ENCODE measurements at places on chromosomes 7 and 10.
A peak's percentile ranks its signal among the peaks of the same experiment; 100 is the strongest.

DNA sequence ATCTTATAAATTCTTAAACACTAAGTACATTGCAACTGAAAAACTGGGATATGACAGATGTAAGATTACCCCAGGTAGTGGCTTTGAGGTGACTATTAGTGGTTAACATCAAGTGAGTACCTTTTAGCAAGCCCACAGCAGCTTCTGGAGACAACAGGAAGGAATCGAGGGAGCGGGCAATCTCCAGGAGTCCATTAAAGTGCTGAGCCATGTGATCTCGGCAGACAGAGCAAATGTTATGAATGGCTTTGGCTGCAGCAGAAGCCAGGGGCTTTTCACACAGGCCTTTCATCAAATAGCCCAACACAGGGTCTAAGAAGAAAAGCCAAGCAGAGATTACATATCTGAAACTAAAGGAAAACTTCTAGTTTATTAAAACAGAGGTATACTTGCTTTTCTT lies 48.9 kb downstream of the IRF5 start:
- no peak for DNase-seq

DNA sequence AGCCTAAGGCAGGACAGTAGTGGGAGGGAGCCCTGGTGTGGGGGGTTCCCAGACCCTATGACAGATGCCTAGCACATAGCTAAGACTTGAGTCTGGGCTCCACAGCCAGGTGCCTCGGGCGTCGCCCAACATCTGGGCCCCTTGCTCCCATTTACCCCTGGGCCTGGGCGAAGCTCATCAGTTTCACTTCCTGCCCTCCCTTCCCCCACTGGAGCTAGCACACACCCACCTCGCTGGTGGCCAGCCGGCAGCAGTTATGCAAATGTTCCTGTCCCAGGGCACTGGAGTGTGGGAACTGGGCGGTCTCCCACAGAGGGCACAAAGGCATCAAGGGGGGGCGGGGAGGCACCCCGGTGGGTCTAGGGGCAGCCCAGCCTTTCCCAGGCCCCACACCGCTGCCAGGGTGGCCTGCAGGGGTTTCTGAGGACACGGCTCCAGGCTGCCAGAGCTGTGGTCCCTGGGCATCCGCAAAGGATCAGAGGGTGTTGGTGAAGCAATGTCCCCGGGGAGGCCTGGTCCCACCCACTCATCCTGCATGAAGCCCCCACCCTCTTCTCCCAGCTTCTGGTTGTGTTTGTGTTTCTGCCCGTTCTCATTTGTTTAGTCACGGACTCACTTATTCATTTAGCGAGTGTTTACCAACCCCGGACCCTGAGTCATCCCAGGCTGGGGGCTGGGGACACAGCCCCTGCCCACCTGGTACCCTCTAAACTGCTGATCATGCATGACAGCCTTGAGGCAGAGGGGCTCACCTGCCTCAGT lies 20.4 kb downstream of the SH2B2 start:
- DNase-seq = peak; percentile 61

- no peak for DNase-seq
Measured at GRCh38 chr7:35555934-35556333, 139.0 kb downstream of the HERPUD2 start.

- DNase-seq = no peak
Measured at GRCh38 chr7:22417841-22418240, 60.9 kb upstream of the RAPGEF5 start.

DNA sequence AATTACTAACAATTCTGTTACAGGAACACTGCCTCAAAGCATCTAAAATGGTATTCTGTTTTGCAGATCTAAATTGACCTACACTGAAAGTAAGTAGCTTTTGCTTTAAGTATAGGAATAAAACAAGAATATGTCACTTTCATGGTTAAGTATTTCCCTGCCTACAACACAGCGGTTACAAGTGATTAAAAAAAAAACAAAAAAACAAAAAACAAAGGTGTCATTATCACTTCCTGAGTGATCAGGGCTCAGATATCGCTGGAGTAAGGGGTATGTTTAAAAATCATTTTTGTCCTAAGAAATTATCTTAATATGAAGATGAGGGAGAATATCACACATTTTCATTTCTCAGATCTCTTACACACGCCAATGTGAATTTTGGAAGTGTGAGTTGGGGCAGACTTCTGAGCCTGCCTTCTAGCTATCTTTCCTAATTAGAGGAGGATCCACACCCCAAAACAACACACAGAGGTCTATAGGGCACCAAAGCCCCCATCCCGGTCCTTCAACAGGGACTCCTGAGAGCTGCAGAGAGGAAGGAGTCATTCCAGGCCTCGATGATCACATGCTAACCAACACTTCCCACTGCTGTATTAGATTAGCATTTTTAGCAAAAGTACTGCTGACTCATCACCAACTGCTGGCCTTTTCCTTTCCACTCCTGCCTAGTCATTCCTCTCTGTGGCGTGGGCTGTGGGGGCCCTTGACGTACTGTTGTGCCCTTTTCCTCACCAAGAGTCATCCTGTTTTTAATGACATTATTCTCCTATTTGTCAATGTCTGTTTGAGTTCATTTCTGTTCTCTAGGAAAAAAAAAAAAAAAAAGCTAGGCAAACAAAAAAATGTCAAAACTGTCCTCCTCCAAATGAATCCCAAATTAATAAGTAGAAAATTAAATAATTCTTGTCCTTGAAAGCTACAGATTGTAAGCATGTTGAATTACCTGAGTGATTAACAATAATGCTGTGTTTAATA lies 31.2 kb downstream of the PRTFDC1 start:
- peak; percentile 46 for DNase-seq

DNA sequence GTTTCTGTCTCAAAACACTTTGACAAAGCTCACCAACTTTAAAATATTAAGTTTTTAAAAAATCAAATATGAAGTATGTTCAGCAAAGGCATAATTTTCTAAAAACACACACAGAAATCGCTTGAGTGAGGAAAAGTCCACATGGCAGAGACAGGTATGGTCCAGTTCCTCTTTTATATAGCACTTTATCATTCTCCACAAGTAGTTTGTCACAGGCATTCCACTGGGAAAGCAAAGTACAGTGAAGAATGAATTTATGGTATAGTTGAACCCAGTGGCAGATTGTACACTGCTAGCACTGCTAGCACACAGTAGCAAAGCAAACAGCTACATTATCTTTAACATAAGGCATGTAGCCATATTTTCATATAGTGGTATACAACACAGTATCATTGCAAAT lies 102.3 kb downstream of the HECTD2 start:
- DNase-seq = no peak

DNA sequence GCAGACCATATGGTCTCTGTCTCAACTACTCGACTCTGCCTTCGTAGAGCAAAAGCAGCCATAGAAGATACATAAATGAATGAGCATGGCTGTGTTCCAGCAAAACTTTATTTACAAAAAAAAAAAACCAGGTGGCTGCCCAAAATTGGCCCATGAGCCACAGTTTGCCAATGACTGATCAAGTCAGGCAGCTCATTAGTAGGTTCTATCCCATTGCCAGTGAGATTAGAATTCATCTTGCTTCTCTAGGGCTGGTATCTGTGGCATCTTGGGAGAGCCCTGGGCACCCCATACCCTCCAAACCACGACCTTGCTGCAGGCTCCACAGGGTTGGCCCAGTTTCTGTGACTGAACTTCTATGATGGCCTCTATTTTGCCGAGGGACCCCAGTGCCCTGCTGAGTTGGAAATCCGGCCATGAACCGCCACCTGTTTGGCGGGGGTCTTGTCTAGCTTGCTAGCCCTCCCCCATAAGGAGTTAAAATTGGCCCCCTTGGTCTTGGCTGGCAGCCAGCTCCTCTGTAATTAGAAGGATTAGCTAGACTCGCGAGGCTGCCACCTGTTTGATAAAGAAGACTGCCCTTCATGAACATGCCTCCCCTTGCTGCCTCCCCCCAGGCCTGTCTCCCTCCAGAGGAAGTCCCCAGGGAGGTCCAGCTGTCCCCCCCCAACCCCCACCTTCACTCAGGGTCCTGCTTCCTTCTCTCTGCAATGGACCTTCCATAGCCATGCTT lies 83.9 kb downstream of the CHN2 start:
- DNase-seq = no peak

DNA sequence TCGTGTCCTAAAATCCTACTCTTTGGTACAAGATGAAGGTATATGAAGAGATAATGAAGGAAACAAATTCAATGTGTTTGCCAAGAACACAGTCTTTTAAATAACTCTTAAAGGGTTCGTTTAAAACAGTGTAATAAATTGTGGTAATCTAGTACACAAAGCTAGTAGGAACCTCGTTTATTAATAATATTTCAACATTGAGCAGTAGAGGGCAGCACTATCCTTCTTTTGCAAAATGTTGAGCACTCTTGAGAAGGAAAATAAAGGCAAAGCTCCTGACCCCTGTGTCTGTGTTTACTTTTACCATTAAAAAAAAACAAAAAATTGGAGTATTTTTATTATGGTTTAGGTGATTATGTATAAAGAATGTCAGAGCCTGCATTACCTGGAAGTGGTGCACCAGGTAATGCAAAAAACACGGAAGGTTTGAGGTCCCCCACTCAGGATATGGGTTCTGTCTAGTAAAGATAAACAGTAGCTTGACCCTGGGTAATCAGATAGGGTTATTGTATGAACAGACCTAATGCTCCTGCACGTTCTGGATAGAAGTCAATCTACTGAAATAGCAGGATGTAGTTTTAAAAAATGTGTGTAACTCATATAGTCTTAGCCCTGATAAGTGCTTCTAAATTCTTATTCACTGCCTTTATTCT lies 5.7 kb upstream of the GOT1 start:
- peak; percentile 80 for DNase-seq

GRCh38 chr7:141649865-141650634 lies 51.9 kb downstream of the DENND11 start:
- DNase-seq = peak; percentile 90

DNA sequence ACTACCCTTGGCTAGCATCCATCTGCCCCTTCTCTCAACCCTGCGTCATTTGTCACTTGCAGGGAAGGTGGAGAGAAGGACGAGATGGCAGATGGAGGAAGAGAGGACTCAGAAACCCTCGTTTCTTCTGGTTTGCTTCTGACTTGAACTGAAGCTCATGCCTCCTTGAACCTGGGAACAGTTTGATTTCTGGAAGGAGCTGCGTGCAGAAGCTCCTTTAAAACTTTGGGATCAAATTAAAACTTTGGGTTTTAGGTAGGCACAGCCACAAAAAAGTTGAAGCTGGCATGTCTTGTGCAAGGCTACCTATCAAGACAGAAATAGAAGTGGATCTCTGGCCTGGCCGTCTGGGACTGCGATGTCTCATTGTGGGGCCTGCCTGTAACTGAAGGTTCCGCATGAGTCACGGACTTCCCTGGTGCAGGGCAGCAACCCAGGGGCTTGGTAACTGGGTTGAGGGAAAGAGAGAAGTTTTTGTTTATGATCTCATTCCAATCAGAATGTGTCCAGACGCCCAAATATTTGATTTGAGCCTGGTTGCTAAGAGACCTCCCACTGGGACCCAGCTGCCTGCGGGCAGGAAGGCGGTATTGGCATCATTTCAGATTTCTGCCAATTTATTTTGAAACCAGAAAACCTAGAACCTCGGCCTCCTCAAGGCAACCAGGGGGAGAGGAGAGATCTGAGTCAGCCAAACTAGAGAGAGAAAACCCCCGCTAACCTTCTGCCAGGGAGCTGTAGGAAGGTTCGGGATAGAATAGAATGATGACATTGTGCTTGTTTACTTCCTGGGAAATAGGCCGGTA lies 15.8 kb upstream of the CAMK1D start:
- peak; percentile 69 for DNase-seq

GRCh38 chr10:59677253-59677831 lies 32.3 kb downstream of the SLC16A9 start:
- DNase-seq = no peak

- DNase-seq = no peak
Measured at GRCh38 chr7:7201578-7202374, 19.4 kb downstream of the C1GALT1 start.

GRCh38 chr10:12655940-12656339 lies 306.6 kb downstream of the CAMK1D start:
- no peak for DNase-seq

GRCh38 chr7:94206295-94206694 lies 188.4 kb upstream of the COL1A2 start:
- DNase-seq = no peak

- peak; percentile 89 for DNase-seq
Measured at GRCh38 chr10:22252224-22252800, 34.5 kb upstream of the EBLN1 start.

All from lung (tissue), 17 donors.